ENCODE measurements at places on chromosomes 1 and 21.

DNA sequence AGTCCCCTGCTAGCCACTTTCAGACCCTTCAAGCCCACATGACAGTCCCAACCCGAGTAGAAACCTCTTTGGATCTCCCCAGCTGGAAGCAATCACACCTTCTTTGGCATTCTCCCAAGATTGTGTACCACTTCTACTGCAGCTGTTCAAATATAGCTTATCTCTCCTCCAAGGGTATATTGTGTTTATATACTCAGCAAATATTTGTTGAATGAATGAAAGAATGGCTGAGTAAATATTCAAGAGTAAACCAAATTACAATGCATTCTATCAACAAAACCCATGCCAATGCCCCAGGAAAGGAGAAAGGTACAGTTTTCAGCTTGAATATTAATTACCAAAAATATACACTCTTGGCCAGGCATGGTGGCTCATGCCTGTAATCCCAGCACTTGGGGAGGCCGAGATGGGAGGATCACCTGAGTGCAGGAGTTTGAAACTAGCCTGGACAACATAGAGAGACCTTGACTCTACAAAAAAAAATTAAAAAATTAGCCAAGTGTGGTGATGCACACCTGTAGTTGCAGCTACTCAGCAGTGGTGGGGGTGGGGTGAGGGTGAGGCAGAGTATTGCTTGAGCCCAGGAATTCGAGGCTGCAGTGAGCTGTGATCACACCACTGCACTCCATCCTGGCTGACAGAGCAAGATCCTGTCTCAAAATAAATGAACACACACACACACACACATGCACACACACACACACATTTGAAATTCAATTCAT lies 68.5 kb downstream of the NIBAN1 start:
- no peak for DNase-seq

DNA sequence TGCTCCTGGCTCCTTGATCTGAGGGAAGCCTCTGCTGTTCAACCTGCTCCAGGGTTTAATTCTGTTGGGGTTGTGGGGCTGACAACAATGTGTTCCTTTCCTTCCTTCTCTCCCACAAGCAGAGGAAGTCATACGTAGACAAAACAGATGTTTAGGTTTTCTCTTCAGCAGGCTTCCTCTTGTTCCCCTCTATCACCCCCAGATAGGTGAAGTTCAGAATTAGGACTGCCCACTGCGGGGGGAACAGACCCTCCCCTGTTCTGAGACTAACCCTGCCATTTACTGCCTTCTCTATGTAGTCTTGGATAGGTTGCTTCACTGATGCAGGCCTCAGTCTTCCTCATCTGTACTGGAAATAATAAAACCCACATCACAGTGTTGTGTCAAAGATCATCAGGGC lies 30.0 kb upstream of the NRDC start:
- no peak for DNase-seq

DNA sequence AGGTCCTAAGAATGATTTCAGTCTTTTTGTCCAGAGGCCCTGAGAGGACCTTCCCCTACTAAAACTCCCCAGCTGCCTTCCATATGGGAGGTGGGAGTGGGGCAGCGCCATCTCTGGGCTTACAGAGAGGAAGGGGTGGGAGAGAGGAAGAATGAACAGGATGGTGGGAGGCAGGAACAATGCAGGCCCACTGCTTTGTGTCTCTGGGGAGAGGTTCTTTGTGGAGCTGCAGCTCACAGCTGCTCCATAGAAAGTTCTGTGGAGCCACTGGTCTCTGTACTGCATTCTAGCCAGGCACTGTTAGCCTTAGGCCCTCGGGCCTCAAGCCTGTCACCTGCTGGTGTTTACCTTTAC lies 43.6 kb upstream of the A3GALT2 start:
- no peak for DNase-seq

DNA sequence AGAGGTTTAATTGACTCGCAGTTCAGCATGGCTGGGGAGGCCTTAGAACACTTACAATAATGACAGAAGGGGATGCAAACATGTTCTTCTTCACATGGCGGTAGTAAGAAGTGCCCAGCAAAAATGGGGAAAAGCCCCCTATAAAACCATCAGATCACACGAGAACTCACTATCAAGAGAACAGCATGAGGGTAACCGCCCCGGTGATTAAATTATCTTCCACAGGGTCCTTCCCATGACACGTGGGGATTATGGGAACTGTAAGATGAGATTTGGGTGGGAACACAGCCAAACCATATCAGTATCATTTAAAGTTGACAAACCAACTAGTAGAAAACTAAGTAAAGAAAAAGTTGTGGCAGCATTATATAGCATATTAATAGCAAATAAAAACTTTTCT lies 71.3 kb upstream of the DNAJC6 start:
- no peak for DNase-seq

- DNase-seq, result no peak
Observed at GRCh38 chr1:184366997-184367396, 19.8 kb upstream of the C1orf21 start.

GRCh38 chr1:152349611-152350010 lies 10.2 kb downstream of the FLG2 start:
- no peak for DNase-seq

DNA sequence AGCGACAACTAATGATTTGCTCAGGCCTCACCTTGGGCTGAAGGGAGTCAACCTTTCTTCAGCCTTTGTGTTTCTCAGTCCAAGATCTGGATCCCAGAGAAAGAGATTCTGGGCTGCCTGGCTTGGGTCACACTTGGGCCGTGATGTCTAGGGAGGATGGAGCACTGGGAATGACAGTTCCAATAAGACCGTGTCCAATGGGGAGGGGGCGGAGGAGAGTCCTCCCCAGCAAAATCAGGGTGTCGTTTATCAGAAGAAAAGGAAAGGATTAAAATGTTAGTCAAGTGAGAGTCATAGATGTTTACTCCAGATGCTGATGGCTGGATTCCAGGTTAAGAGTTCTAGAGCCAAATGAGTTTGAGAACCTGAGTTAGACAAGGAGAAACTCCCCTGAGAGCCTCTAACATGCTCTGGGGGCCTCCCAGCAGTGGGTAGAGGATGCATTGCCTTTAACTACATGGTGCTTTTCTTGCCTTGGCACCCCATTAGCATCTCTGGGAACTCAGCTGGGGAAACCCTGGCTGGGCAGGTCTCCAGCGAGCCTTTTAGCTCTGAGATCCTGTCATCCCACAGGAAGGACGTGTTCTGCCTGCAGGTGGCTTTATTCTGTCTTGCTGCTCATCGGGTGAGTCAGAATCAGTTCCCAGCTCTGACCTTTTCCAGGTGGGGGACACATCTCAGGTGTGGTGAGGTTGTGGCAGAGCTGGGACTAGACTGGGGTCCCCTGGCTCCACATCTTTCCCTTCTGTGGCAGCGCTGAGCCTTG lies 22.2 kb downstream of the NIPAL3 start:
- DNase-seq, result no peak

DNA sequence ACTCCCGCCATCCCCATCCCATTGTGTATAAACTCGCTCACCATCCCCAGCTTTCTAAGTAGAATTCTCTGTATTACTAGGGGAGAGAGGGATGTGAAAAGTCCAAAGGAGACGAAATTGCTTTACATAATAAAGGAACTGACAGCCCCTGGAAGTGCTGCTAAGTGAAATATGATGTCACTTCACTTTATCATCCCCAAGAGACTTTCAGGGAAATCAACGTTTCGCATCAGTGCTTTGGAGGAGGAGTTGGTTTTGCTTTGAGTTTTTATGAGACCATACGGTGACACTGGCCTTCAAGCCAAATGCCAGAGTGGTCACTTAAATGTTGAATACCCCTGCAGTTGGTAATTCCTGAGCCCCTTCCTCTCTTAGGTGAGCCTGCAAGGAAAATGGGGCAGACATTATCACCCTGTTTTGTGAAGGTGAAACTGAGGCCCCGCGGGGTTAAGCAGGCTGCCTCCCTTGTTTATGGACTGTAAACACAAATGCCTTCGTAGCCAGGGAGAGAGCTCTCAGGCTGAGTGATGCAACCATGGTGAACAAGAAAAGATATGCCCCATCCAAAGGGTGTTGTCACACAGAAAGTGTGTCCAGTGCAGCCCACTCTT lies 58.4 kb upstream of the KAZN start:
- DNase-seq, result no peak

- no peak for DNase-seq
Observed at GRCh38 chr1:67408148-67408547, 22.1 kb downstream of the SERBP1 start.

- DNase-seq, result no peak
Observed at GRCh38 chr1:231108516-231109302, 53.1 kb upstream of the TRIM67 start.

- no peak for DNase-seq
Observed at GRCh38 chr21:43266534-43266933, 97.7 kb downstream of the CRYAA start.

- no peak for DNase-seq
Observed at GRCh38 chr1:78281580-78281979, 209.2 kb upstream of the PTGFR start.

Data from activated CD8-positive, alpha-beta memory T cell treated with anti-CD3 and anti-CD28 coated beads for 1 hour (primary cell).